ENCODE measurements at places on chromosomes 4 and X. TPM values are rescaled to one million over a fixed set of nuclear protein-coding genes. Genes with fewer than 3 reads are reported as not detected.

- DNase-seq, result no peak
These were observed 334.9 kb downstream of the OPHN1 start for GRCh38 chrX:68098431-68098830.

- DNase-seq, result no peak
These were observed 98.1 kb downstream of the ADGRL3 start for GRCh38 chr4:61298178-61298740.

DNA sequence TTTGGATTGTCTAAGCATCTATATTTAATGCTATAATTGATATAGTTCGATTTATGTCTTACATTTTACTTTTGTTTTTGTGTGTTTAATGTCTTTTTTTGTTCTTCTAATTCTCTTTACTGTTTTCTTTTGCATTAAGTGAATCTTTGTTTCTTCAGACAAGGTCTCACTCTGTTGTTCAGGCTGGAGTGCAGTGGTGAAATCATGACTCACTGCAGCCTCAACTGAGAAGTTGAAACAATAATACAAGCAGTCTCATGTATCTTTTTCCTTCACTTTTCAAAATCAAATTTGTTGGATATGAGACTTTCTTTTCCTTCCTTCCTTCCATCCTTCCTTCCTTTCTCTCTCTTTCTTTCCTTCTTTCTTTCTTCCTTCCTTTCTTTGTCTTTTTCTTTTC, 1401.6 kb downstream of the ADGRL3 start:
- no peak for DNase-seq

DNA sequence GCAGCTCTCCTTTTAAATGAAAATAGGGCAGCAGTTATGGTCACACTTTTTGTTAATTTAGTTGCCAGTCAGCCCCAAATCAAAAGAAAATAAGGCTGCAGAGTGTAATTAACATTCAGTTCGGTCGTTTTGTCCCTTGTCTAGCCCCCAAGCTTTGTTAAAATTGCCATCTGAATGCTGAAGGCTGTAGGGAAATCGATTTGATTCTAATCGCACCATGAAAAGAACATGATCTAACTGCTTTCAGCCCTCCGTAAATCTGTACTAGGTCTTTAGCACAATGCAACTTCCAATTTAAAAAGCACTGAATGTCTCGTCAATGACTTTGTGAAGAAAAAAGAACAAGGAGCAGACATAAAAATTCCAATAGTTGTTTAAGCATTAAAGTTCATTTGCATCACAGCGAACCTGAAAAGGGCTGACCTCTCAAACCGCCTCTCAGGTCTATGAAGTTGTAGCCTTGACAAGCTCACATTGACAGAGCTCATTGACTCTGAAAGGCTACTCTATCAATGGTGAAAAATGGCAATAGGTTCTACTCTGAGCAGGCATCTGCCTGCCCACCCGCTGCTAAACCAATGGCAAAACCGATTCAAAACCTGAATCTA, 48.9 kb downstream of the CHIC2 start:
- no peak for DNase-seq

GRCh38 chr4:8394061-8394519, 46.4 kb downstream of the ACOX3 start:
- DNase-seq, result no peak

GRCh38 chr4:156378033-156378665, 424.5 kb upstream of the CTSO start:
- DNase-seq, result no peak

GRCh38 chrX:68913249-68913547, 84.4 kb downstream of the EFNB1 start:
- no peak for DNase-seq

GRCh38 chr4:26343038-26343398, 22.2 kb downstream of the RBPJ start:
- no peak for DNase-seq

GRCh38 chr4:25532591-25532990, 123.1 kb upstream of the SLC34A2 start:
- no peak for DNase-seq

DNA sequence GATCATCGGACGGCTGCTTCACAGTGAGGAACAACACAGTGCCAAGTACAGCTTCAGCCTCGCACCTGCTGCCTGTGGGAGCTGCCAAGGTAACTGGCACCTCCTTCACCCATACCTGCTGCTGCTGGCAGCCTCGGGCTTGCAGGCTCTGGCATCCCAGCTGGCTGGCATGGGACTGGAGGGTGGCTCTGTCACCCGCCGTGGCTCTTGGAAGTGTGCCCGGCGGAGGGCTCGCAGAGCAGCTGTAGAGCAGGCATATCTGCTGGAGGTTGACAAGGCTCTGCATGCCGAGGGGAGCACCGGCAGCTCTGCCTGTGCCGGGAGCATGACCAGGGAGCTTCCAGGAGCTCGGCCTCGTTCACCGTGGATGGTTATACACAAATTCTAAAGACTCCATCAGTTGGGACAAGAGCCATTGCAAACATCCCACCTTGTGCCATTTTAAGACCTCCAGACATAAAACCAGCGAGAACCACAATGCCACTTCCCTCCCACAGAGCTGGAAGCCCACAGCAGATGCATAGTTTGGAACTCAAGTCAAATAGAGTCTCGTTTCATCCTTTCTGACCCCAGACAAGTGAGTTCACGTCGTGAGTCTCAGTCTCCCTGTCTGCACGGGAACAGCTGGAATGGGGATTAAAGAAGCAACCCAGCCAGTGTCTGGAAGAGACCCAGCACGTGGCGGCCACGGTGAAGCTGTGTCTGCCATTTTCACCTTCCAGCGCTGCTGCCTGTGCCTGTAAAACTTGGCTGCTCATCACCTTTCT, 84.3 kb upstream of the PSAPL1 start:
- DNase-seq, result no peak

GRCh38 chrX:2664502-2664901, 26.6 kb upstream of the CD99 start:
- DNase-seq, result no peak

GRCh38 chr4:12416755-12417154, 988.1 kb upstream of the HS3ST1 start:
- DNase-seq, result no peak

DNA sequence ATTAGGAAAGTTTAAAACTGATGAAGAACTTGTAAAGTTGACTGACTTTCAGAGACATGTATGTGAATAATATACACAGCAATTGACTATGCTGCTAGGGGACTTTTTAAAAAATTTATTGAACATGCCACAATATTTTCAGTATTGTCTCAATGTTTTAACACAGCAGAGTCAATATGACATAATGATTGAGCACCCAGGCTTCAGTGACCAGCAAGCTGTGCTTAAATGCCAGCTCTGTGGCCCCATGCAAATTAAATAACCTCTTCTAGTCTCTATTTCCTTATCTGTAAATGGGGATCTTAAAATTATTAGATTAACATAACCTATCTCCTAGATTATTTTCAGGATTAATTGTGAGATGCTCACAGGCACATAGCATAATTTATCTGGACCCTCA, 56.8 kb upstream of the TXK start:
- DNase-seq, result no peak

GRCh38 chr4:124573056-124573455, 139.5 kb downstream of the ANKRD50 start:
- DNase-seq, result no peak

- no peak for DNase-seq
These were observed 30.8 kb downstream of the ASB5 start for GRCh38 chr4:176238157-176238610.

- no peak for DNase-seq
These were observed 59.3 kb downstream of the MAD2L1 start for GRCh38 chr4:120007191-120007871.

DNA sequence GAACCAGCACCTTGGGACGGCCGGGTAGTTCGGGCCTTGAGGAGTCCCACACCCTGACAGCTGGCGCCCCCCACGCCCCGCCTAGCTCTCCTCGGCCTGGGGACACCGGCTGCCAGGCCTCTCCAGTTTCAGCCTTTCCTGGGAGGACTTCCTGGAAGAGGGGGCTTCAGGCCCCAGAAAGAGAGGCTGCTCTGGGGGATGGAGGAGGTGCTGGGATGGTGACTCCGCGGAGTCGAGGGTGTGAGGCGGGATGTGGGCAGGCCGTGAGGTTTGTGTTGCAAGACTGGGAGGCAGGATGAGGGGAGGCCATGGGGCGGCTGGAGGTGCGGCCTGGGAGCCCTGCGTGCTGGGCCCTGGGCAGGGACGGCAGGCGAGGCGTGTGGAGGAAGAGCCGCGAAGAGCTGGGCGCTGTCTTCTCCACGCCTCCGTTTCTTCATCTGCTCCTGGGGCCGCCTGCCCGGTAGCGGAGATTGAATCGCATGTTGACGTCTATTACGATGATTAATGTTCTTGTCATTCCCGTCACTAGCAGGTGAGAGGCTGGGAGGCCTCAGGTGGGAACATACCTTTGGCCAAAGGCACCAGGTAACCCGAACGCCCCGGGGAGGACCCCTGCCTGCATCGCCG, 918 bp upstream of the FGFRL1 start:
- no peak for DNase-seq

Gene ADRA2C
- total RNA-seq, result 0.32 TPM

Gene TSPAN7
- total RNA-seq, result 0.40 TPM

Gene REPS2
- 0.65 TPM for total RNA-seq

Measured in osteocyte (in vitro differentiated cells).